ENCODE measurements at places on chromosomes 5 and 9.

GRCh38 chr9:35748242-35748857, 678 bp downstream of the GBA2 start:
- no peak for DNase-seq

DNA sequence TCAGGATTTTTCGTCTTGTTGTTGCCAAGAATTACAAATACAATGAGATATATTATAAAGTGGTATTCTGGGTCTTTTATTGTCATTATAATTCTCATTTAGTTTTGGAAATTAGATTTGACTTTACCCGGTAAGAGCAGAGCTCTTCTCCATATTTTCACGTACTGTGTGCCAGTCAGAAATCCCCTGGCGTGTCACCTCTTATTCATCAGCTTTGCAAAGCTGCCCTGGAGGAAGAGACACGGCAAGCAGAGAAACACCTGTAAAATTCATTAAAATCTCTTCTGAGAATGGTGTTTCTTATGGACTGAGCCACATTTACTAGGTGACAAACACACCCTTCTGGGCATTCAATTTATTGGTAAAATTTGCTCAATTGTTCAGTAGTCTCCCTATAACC, 440.4 kb downstream of the HINT1 start:
- no peak for DNase-seq

DNA sequence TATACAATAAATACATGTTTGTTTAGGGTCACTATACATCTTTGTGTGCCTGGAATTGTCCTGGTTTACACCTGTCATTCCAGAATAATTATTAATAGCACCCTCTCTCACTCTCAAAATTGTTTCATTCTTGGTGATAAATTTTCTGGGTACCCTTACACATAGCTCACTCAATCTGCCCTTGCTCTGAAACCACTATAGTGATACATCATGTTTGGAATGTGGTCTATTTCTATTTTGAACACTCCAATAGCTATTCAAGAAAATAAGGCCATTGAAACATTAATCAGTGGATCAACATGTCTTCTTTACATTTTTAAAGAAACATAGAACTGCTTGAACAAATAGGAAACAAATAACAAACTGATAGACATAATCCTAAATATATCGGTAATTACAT, 158.7 kb downstream of the ARRDC3 start:
- DNase-seq = no peak

DNA sequence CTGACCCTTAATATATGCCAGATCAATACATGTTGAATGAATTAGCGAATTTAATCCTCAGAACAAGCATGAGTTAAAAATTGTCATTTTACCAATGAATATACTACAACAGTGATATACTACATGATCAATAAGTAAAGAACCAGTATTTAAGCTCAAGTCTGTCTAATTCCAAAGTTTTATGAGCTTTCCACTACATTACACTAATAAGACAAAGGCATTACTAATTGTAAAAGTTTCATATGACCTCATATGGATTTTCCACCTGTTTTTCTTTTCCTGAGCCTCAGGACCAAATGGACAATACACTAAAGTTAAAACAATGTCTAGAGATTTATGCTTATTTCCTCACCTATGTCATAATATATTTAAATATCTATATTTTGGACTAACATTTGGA, 80.8 kb downstream of the OXCT1 start:
- DNase-seq = no peak

DNA sequence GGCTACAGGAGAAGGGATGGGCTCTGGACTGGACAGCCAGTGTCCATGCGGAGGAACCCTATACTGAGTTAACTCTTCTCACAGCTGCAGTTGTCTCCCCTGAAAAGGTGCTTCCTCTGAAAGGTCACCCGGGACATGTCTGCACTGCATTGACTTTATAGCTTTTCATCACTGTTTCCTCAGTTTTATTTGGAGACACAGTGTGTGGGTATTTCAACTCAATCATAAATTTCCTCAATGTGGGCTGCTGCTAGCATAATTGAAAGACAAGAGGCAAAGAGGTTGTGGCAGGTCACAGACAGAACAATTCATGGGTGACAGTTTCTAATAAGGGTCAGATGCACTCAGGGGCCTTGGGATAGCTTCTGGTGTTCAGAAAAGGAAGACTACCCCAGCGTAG, 336.8 kb downstream of the KDM4C start:
- DNase-seq = no peak

- DNase-seq = no peak
Observed at GRCh38 chr5:96721351-96721977, 59.3 kb downstream of the CAST start.

GRCh38 chr9:136748666-136749611, 614 bp upstream of the LCN6 start:
- DNase-seq = no peak

GRCh38 chr9:123350590-123351310, 5.2 kb upstream of the CRB2 start:
- DNase-seq = no peak

- no peak for DNase-seq
Observed at GRCh38 chr9:124479947-124480620, 27.1 kb downstream of the NR5A1 start.

- DNase-seq = no peak
Observed at GRCh38 chr9:111952559-111952958, 55.9 kb downstream of the UGCG start.

DNA sequence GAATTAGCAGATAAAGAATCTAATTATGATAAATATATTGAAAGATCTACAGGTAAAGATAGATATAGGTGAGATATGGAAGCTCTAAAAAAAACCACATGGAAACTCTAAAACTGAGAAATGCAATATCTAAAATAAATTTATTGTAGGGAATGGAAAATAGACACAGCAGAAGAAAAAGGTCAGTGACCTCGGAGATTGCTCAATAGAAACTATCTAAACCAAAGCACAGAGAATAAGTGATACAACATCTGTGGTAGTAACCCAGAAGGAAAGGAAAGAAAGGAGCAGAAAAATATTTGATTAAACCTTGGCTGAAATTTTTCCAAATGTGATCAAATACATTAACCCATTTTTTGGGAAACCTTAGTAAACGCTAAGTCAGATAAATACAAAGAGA, 43.1 kb upstream of the GLIPR2 start:
- peak; percentile 11 for DNase-seq

- DNase-seq = no peak
Observed at GRCh38 chr5:137937994-137938750, 48.9 kb downstream of the PKD2L2 start.

GRCh38 chr5:54772684-54773083, 212.7 kb downstream of the ESM1 start:
- DNase-seq = peak; percentile 50

GRCh38 chr5:76641514-76642120, 18.4 kb upstream of the F2RL2 start:
- peak; percentile 74 for DNase-seq

GRCh38 chr5:96733771-96734500, 71.8 kb downstream of the CAST start:
- no peak for DNase-seq

DNA sequence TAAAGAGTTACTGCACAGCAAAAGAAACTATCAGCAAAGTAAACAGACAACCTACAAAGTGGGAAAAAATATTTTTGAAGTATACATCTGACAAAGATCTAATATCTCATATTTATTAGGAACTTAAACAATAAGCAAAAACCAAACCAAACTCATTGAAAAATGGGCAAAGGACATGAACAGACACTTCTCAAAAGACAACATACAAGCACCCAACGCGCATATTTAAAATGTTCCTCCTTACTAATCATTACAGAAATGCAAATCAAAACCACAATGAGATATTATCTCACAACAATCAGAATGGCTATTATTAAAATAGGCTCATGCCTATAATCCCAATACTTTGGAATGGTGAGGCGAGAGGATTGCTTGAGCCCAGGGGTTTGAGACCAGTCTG, 48.0 kb downstream of the FBXO4 start:
- no peak for DNase-seq

DNA sequence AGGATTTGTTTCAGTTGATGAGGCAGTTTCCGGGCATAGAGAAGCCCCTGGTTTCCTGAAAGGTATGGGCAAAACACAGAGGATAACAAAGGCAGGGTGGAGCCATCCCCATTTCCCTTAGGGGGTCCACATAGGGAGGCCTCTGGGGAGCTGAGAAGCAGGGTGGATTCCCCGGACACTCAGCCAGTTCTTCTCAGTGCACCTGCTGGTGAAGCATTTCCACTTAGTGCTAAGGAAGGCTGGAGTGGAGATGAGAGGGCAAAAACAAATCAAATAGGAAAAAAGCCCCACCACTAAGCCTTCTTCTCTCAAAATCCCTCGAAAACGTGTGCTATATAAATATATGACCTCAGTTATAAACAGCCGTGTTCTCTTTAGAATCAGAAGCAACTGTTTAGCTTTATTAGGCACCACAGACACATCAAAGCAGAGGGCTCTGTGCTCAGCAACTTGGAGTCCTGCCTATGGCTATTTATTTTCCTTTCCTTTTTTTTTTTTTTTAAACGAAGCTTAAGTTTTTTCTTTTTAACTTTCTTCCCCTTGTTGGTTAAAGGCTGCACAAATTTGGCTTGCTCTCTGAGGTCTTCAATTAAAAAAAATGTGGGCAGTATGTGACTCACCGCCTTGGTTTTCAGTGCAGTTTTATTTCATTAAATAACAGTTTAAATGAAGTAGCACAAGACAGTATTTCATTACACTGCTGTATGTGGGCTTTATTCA, 67.7 kb downstream of the PRDM6 start:
- DNase-seq = no peak

DNA sequence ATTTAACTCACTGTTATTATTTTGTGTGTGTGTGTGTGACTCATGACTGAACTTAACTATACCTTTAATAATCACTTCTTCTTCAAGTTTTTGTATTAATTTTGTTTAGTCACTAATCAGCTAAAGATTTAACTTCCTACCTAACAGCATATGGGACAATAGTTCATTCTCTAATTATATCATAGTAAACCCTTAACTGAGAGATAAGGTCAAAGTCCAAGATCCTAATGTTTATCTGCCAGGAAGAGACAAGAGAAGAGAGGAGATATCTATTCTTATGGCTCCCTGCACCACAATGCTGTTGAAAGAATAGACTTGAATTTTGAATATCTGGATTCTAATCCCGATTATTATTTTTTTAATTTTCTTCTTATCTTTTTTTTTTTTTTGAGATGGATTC, 28.1 kb downstream of the FREM1 start:
- no peak for DNase-seq

DNA sequence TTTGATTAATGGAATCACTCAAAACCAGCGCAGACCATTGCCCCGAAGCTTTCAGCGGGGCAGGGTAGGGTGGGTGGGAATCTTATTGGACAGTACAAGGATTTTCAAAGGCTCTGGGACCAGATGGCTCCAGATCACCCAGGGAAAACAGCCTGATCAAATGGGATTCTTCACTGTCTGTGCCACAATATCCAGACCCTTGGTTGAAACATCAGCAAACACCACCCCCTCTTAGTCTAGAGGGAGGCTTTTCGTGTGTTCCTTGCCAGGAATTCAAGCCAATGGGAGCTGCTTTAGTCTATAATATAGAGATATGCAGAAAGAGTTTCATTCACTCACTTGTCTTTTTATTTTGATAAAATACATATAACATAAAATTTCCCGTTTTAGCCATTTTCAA, 1.7 kb downstream of the GFI1B start:
- DNase-seq = no peak

DNA sequence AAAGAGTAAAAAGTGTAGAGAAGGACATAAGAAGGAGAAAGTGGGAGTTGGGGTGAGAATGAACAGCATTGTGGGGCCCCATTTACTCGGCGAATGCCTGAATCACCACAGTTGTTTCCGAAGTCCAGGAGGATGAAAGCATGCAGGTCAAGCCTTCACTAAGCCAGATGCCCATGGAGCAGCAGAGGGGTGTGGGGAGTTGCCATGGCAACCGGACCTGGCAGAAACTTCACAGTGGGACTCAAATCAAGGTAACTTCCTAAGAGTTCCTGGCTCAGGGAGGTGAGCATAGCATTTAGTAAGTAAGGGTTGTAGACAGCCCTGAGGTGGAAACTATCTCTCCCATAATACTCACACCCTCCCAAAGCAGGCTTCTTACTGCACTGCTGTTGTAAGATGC, 357.1 kb downstream of the TRIM32 start:
- DNase-seq = no peak

DNA sequence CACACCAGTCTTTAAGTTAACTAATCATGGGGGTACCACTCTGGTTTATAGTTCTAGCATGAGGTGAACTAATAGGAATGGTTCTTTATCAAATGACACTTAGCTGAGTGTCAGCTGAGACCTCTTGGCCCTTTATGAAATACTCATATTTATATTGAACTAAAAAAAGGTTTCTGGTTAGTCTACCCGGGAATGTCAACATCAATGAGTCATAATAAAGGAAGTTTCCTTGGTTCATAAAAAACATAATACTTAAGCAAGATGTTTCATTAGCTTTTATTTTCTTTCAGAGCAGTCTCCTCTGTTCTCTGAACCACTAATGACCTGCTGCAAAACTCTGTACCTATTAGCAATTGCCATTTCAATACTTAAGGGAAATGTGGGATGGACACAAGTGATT, 13.7 kb downstream of the DAB2 start:
- DNase-seq = peak; percentile 43

- DNase-seq = no peak
Observed at GRCh38 chr9:74245866-74246497, 251.2 kb upstream of the RORB start.

DNA sequence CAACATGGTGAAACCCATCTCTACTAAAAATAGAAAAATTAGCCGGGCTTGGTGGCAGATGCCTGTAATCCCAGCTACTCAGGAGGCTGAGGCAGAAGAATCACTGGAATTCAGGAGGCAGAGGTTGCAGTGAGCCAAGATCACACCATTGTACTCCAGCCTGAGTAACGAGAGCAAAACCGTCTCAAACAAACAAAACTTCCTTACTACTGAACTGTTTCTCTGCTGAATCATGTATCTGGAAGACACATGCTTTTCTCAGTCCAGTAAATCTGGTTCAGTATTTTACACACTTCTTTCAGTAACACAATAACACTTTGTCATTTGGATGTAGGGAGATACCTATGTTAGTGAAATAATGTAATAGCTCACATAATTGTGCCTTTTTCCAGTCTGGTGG, 7.9 kb downstream of the TRMT10B start:
- DNase-seq = no peak

GRCh38 chr5:146632620-146633322, 116.8 kb upstream of the GPR151 start:
- no peak for DNase-seq

DNA sequence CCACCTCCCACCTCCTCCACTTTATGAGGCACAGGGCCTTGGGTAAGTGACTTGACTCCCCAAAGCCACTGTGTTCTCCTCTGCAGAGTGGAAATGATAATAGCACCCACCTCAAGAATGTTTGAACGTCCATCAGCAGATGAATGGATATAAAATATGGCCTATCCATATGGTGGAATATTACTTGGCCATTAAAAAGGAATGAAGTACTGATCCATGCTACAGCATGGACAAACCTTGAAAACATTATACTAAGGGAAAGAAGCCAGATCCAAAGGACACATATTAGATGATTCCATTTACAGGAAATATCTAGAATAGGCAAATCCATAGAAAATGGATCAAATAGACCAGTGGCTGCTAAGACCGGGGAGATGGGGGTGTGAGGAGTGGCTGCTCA, 50.2 kb downstream of the CFAP77 start:
- DNase-seq = no peak

GRCh38 chr9:4666042-4666699, at the start of gene SPATA6L:
Gene SPATA6L (minus strand): TSS chr9:4666480. CDS start chr9:4666250, 230 bp downstream.
- peak; percentile 61 for DNase-seq

GRCh38 chr9:84146893-84147710, 166.5 kb downstream of the RMI1 start:
- DNase-seq = peak; percentile 22

- no peak for DNase-seq
Observed at GRCh38 chr5:151901611-151902010, 23.0 kb downstream of the GLRA1 start.

All from suppressor macrophage treated with lipopolysaccharide for 1 hour (primary cell).